ENCODE measurements at places on chromosomes 4 and X.

DNA sequence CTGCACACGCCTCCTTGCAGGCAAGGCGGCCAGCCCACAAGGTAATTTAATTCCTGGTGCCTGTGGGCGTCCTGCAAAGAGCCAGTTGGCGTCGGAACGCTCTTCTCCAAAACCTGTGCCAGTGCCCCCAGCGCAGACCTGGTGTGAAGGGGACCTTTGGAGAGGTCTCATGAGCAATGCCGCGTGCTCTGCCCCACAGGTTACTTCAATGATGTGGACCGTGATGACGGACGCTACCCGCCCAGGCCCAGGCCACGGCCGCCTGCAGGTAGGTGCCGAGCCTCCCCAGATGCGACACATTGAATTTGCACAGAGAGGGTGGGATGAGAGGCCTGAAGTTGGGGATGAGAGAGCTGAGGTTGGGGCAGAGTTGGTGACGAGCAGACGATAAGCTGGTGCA is 34.4 kb upstream of the GYG2 start:
- DNase-seq: no peak

- DNase-seq: no peak
These were observed 14.2 kb downstream of the DHX15 start for GRCh38 chr4:24570172-24570571.

GRCh38 chrX:46770817-46771163 is 11.9 kb upstream of the SLC9A7 start:
- no peak for DNase-seq

GRCh38 chr4:152680988-152681603 is 1.3 kb upstream of the TMEM154 start:
- DNase-seq: no peak

DNA sequence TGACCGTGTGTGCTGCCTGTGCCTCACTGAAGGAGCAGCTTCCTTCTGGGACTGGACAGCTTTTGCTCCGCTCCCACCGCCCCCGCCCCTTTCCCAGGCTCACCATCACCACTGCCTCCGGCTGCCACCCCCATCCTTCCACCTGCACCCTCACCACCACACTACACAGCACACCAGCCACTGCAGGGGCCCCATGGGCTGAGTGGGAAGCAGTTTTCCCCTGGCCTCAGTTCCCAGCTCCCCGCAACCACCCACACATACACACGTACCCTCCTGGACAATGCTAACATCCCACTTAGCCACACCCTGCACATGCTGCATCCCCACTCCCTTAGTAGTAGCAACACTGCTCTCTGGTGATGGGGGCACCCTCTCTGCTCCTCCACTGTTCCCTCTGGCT is 29.6 kb upstream of the COX18 start:
- no peak for DNase-seq

Data from activated CD8-positive, alpha-beta memory T cell treated with anti-CD3 and anti-CD28 coated beads for 4 hours (primary cell).